ENCODE measurements at places on chromosomes 13 and 19.
A peak's percentile ranks its signal among the peaks of the same experiment; 100 is the strongest.

GRCh38 chr19:40921005-40921897, 39.2 kb upstream of the CYP2A7 start:
- no peak for DNase-seq

DNA sequence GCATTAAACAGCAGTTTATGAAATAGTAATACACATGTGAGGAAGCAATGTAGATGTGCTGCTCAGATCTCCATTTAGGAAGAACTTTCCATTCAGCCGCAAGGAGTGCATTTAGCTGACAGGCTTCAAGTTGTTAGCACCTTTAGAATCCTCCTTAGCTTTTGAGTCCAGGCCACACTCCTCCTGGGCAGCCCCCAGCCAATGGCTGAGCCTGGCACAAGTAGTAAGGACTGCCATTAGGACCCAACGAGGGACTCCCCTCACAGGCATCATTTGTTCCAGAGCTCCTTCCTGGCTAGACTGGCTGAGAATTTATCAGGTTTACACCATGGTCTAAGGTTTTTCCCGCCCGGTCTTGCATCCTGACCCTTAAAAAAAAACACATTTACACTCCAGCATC, 201.4 kb downstream of the DIAPH3 start:
- no peak for DNase-seq

- no peak for DNase-seq
Measured at GRCh38 chr19:44055870-44056269, 4.0 kb downstream of the ZNF223 start.

- DNase-seq = peak; percentile 50
Measured at GRCh38 chr19:56162258-56162657, 13.6 kb upstream of the GALP start.

- DNase-seq = no peak
Measured at GRCh38 chr19:548886-549830, 5.3 kb downstream of the GZMM start.

- no peak for DNase-seq
Measured at GRCh38 chr13:19910336-19911072, 47.1 kb upstream of the ZMYM5 start.

DNA sequence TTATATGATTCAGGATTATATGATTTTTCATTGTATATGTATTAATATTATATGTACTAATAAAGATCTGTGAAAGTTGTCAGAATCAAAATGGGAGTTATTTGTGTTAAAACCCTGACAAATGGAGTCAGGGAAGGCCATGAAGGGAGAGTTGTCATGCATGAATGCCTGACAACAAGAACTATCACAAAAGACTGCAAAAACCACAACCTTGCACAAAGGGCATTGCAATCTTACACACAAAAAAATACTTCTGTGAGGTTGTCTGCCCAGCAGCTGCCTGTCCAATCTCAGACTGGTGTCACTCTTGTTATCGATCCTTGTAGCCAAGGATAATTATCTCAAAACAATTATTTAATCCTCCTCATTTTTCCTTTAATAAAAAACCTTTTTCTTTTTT, 21.2 kb upstream of the RBM26 start:
- no peak for DNase-seq

GRCh38 chr13:95239283-95239682, 62.0 kb downstream of the ABCC4 start:
- DNase-seq = peak; percentile 31

DNA sequence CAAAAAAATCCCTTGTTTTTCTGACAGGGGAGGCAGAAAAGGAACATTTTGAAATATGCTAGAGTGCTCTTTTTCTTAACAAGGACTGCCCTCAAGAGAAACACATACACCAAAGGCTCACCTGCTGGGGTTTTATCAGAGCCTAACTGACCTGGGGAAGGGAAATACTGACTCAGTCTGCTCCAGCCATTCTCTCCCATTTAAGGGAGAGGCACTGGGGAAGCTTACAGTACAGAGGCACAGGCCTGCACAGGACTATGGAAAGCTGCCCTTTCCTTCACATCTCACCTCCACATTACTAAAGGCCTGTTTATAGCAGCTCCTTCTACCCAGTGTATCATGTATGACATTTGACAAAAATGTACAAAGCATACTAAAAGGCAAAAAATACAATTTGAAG, 30.3 kb downstream of the TNFRSF19 start:
- no peak for DNase-seq

- no peak for DNase-seq
Measured at GRCh38 chr13:94620286-94620896, 18.7 kb downstream of the GPR180 start.

- no peak for DNase-seq
Measured at GRCh38 chr19:50711196-50711595, 8.4 kb downstream of the SHANK1 start.

- no peak for DNase-seq
Measured at GRCh38 chr13:105345131-105345530, 1190.3 kb downstream of the EFNB2 start.

DNA sequence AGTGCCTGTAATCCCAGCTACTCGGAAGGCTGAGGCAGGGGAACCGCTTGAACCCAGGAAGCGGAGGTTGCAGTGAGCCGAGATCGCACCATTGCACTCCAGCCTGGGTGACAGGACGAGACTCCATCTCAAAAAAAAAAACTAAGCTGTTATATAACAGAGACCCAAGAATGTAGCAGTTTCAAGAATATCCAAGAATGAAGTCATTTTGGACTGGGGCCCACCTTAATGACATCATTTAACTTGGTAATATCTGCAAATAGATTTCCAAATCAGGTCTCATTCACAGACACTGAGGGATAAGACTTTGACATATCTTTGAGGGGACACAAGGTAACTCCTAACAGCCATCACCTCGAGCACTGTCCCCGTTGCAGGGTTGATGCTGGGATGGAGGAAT, 36.5 kb upstream of the MRI1 start:
- no peak for DNase-seq

DNA sequence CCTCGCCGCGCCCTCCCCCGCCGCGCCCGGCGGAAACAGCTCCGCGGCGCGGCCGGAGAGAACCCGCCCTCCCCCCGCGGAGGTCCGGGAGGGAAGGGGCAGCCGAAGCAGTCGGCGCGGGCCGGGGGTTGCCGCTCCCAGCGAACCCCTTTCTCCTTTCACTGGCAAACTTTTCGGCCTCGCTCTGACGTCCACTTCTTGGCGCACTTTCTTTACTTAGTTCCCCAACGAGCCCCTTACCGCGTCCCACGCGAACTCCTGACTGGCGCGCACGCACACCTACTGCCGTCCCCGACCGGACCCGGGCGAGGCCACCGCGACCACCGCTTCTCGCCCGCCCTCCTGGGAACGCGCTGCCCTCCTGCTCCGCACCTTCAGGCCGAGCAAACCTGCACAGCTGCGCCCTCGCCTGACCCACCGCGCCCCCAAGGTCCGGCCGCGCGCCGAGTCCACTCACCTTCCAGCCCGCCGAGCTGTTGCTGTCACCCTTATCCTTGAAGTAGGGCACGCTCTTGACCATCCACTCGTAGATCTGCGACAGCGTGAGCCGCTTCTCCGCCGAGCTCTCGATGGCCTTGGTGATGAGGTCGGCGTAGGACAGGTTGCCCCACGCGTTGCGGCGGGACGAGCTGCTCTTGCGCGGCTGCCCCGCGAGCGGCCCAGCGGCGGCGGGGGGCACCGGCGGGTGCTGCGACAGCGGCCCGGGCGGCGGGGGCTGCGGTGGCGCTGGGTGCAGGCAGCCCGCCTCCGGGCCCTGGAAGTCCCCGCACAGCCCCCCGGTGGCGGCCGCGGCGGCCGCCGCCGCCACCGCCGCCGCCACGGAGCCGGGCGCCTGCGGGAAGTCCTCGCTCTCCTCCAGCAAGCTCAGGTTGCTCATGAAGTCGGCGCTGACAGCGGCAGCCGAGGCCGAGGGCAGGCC, 1.1 kb downstream of the FOXO1 start:
- DNase-seq = peak; percentile 25

- DNase-seq = no peak
Measured at GRCh38 chr13:97313551-97314260, 91.6 kb downstream of the MBNL2 start.

GRCh38 chr19:51422053-51422448, 4.6 kb upstream of the SIGLEC10 start:
- DNase-seq = peak; percentile 99

DNA sequence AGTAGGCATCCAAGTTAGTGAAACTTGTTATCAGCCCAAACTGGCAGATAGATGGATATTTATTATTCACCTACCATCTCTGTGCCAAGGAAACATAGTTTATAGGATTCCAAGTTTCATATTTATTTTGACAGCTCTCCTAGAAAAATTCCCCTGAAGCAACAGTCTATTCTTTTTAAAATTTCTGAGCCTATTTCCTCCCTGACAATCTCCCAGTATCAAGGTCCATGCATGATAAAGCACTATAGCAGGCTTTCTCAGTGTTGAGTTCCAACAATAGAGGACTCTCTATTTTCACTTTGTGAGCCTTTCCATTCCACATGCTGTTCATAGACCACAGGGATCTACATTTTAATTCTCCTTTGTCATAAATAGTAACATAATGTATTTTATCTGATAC, 312.6 kb downstream of the SLITRK6 start:
- no peak for DNase-seq

GRCh38 chr19:49425922-49426592, 869 bp downstream of the GFY start:
- DNase-seq = no peak

GRCh38 chr13:51326777-51327176, 12.7 kb upstream of the SERPINE3 start:
- DNase-seq = no peak

DNA sequence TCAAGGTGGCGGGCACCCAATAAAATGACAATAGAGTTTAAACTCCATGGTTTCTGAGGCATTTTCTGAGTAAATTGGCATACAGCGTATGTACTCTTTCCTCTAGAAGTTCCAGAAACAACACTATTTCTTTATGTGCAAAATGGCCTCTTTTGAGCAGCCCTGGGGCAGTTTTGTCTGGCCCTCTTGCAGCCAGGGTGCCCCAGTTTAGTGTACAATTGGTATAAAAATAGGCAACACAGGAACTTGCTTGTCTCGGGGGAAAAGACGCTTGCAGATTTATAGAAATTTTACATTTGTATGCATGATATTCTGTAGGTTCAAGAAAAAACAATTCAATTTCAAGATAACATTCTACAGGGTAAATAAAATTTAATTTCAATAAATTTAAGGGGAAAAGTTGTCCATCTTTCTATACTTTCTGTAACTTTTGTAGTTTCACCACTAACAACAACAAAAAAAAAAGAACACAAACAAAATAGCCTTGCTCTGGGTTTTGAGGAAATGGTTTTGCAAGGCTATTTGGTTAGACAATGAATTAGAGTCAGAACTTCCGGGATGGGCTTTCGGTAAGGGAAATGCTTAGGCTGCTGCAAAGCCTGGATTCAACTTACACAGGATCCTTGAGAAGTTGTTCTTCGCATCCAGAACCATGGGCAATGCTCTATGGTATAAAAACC, 45.3 kb downstream of the LRCH1 start:
- peak; percentile 78 for DNase-seq

DNA sequence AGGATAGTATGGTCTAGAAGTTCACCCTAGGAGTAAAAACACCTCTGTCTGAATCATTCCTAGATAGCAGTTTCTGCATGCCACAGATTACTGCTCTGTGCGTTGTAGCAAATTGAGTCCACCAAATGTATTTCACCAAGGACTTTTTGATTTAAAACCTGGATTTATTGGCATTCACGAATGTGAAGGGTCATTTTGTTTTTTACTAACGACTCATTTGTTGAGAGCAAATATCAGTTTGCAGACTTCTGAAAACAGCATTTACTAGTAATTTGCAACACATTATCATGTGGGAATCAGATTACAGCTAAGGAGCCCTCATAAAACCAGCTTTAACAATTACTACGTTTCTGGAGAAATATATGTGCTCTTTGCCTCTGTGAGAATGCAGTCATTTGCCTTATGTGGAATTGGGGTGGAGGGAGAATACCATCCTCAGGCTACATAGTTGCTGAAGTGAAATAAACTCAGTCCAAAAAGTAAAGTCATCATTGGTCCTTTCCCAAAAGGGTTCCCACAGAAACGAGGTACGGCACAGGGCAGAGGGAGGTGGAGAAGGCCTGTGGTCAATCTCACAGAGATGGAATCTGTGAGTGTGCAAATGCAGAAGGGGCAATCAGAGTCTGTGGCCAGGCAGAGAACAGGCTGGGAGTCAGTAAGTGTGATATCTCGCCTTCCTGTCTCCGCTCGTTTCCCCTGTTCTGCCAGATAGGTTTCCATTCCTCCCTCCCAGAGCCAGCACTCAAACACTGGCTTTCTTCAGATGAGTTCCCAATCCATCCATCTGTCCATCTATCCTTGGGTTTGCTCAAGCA, 63.1 kb downstream of the DLEU7 start:
- no peak for DNase-seq

GRCh38 chr19:8079988-8080387, 27.4 kb downstream of the CCL25 start:
- DNase-seq = no peak

- no peak for DNase-seq
Measured at GRCh38 chr19:46896076-46896794, 35.4 kb downstream of the ARHGAP35 start.

DNA sequence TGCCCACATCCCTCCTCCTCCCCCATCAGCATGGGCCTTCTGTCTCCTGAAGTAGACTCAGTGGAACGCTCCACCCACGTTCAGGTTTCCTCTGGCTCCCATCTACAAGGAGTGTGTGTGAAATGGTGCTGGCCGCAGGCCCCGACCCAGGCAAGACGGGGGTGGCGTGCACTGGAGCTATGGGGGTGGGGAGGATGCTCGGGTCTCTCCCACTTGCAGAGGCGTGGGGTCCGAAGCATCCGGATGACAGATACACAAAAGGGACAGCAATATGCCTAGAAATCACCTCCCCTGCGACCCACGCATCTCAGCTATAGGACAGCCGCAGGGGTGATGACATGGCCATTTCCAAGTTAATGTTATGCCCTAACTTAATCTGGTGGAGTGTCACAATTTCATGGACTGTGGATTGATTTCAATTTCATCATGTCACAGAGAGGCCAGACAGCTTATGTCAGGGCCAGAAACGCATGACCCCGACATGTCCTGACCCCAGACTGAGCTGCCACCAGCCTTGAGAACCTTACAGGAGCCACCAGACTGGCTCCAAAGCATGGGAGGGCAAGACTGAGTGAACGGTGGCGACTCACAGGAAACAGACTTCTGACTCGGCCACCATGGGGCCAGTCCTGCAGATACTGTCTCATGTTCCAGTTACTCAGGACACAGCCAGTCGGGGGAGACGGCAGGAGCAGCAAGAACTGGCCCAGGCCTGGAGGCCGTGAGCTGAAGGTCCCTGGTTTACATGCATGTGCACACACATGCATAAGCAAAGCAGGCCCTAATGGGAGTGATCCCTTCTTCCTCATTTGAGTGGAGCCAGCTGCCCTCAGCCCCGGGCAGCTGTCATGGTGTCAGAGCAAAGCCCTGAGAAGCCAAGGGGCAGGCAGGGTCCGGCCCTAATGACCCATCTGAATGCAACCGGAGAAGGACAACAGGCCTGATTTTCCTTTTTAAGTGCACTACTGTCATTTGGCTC, 82.2 kb downstream of the SLC7A1 start:
- DNase-seq = no peak

- no peak for DNase-seq
Measured at GRCh38 chr13:66675620-66676019, 554.5 kb downstream of the PCDH9 start.

DNA sequence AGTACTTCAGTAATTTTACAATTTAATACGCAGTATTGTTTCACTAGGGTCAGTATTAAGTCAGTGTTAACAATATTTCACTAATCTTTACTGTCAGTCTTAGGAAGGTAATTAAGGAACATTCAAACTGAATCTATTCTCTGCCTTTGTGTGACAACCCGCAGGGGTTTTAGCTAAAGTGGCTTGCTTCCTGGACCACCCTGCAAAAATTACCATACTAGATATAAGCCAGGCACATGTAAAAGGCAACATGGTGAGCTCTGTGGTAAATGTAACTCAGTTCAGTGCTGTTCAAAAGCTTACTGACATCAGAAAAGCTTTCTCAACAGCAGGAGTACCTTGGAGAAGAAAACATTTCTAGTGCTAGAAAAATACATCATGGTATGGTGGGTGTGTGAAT, 116.7 kb downstream of the FREM2 start:
- DNase-seq = no peak
